NCI-H526 treated with DMSO at 0.1 percent for 48 hours (cell line): ENCODE measurements at places on chromosomes 6 and 20.

- DNase-seq = no peak
Observed at GRCh38 chr6:148296771-148297170, 45.9 kb upstream of the SASH1 start.

GRCh38 chr6:32967151-32968091, 973 bp upstream of the BRD2 start:
- peak; percentile 74 for DNase-seq

GRCh38 chr6:124443541-124443940, 518.7 kb upstream of the RNF217 start:
- no peak for DNase-seq

GRCh38 chr6:28929887-28930620, 6.3 kb upstream of the TRIM27 start:
- no peak for DNase-seq

- peak; percentile 67 for DNase-seq
Observed at GRCh38 chr20:32626859-32627636, 41.9 kb upstream of the NOL4L start.

DNA sequence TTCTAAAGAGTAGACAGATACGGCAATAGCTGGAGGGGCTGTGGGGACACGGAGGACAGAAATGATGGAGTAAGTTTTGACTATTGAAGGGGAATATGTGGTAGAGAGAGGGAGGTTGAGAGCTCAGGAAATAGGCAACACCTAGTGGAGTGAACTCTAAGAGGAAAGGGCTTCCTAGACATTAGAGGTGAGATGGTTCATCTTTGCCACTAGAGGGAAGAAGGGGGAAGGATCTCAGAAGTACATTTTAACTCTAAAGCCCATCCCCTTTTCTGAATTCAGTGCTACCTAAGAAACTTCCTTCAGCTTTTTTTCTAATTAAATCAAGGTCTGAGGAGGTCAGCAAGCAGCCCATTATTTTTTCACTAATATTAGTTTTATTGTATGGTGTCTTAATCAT, 689.4 kb upstream of the MAP3K7 start:
- no peak for DNase-seq

DNA sequence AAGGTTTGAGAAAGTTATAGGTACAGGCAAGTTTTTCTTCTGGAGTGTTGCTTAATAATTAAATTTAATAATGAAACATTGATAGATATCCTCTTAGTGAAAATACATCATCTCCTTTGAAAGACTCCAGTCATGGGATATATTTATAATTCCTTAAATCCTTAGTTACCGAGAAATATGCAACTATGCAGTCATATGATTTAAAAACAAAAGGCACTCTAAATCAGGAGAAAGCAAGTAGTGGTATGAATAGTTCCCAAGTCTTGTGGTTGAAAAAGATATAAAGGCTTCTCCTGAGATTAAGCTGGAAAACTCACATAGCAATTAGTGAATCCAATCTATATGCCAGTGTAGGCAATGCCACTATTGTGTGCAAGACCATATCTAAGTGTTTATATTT, 475.4 kb downstream of the EYS start:
- no peak for DNase-seq

- no peak for DNase-seq
Observed at GRCh38 chr6:132253211-132253610, 148.1 kb downstream of the MOXD1 start.
